ENCODE measurements at places on chromosomes 6 and 20.

GRCh38 chr6:160013987-160014868, 45.3 kb downstream of the IGF2R start:
- DNase-seq = no peak

DNA sequence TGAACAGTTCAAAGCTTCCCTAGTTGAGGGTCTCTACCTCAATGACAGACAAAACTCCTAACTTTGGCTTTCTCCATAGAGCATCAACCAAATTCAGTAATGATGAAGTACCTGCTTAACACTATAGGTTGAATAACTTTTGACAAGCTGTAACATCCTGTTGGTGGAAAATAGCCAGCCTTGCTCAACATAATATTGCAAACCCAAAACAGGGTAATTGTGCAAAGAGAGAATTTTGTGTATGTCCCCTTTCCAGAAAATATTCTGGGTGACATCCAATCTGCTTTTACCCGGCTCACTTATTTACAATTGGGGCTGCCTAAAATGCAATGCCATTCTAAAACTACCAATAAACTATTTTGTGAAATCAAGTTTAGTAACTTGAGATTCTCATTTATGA, 72.8 kb downstream of the ATXN1 start:
- DNase-seq = no peak

- no peak for DNase-seq
Measured at GRCh38 chr6:151063352-151063751, 176.4 kb upstream of the AKAP12 start.

GRCh38 chr20:36573103-36573797, at the start of gene TGIF2:
TSS of gene TGIF2 (plus strand) at chr20:36573597. CDS start at chr20:36578775, 5,178 bp downstream.
- DNase-seq = peak; percentile 31

- no peak for DNase-seq
Measured at GRCh38 chr20:53413186-53413631, 180.4 kb downstream of the ZNF217 start.

DNA sequence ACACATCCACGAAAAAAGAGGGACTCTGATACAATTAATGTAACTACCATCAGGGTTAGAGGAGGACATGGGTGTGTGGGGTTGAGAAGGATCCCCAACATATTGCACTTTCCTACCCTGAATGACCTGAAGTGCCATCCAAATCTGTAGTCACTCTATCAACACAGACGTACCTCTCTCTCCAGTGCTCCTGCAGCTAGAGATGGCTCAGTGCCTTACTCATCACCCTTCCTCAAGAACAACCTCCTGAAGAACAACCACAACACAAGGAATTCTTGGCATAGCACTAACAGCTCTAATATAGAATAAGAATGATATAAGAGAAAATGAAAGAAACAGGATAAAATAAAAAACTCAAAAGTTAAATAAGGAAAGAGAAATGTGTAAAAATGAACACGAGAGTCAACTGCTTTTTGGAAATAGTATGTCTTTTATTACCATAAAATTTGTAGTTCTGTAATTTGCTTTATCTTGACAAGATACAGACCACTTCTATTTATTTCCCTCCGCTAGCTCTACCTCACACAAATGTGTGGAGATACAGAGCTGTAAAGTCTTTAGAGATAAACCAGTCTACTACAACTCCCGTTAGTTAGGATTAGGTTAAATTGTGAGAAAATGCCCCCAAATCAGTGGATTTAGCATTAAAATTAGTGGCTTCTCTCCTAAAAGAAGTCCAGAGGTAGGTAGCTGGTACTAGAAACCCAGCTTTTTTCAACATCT, 63.9 kb downstream of the REV3L start:
- no peak for DNase-seq

- peak; percentile 19 for DNase-seq
Measured at GRCh38 chr6:161498359-161498758, 224.5 kb upstream of the AGPAT4 start.

DNA sequence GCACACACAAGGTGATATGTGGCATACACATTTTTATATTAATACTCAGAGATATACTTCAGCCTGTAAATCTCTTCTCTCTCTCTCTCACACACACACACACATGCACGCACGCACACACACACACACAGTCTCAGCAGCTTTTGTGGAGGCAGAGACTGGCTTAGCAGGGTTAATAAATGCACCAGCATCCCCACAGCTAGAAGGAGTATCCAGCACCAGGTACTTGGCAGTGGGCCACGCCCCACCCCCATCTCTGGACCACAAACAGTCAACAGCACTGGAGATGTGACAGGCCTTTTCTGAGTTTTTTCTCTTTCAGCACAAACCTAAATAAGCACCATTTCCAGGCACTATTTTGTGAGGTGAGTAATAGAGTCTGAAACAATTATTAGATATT, 47.3 kb upstream of the LRFN2 start:
- DNase-seq = peak; percentile 95

GRCh38 chr6:113288409-113288808, 568.7 kb upstream of the MARCKS start:
- no peak for DNase-seq

GRCh38 chr20:56420028-56420427, 8.0 kb downstream of the CASS4 start:
- no peak for DNase-seq

GRCh38 chr20:62639765-62640164, 2.5 kb upstream of the SLCO4A1 start:
- no peak for DNase-seq

- no peak for DNase-seq
Measured at GRCh38 chr20:16637797-16638196, 64.5 kb upstream of the KIF16B start.

GRCh38 chr20:57707320-57707719, 2.5 kb downstream of the PMEPA1 start:
- DNase-seq = no peak

DNA sequence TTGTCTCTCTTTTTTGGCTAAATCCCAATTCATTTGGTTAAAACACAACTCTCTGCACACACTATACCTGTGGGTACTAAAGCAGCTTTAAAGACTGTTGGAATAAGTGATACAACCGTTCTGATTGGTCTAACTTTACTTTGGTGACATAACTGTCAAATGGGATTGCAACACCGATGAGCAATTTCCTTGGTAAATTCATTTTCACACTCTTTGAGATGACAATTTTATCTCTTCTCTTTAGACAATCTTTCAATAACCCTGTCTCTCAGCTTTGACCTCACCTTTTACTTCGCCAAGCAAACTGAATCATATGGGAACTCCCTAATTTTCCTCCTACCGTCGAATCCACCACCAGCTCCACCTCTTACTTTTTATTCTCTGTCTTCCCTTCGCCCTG, 60.8 kb downstream of the ECT2L start:
- no peak for DNase-seq

- DNase-seq = peak; percentile 50
Measured at GRCh38 chr6:123821112-123821511, 17.4 kb downstream of the NKAIN2 start.

- DNase-seq = no peak
Measured at GRCh38 chr6:47567586-47567985, 90.0 kb downstream of the CD2AP start.

GRCh38 chr6:22254886-22255285, 42.0 kb downstream of the PRL start:
- no peak for DNase-seq

DNA sequence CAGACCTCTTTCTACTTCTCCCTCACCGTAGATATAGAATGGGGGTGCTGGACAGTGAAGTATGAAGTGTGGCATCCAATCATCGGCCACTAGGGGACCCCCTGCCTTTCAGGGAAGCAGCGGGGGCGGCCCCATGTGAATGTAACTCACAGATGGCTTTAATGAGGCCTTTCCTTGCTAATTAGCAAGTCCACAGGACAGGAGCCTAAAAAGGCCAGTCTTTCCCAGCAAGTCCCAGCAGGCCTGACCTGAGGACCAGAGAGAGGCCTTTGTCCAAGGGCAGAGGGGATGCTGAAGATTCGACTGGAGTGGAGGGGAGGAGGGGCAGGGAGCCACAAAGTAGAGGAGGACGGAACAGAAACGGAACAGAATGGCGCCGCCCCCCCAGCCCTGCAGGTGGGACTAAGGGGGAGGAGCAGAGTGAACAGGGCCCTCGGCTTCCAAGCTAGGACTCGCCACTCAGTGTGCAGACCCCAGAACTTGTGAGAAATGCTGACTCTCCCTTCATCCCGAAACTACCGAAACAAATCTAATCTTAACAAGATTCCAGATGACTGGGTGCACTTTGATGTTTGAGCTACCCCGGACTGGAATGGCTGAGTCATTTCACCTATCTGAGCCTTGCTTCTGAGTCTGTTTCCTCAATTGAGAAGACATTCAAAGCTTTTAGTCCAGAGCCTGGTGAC, 5.8 kb downstream of the C6orf132 start:
- no peak for DNase-seq

- DNase-seq = no peak
Measured at GRCh38 chr6:158040804-158041347, 59.2 kb downstream of the SYNJ2 start.

DNA sequence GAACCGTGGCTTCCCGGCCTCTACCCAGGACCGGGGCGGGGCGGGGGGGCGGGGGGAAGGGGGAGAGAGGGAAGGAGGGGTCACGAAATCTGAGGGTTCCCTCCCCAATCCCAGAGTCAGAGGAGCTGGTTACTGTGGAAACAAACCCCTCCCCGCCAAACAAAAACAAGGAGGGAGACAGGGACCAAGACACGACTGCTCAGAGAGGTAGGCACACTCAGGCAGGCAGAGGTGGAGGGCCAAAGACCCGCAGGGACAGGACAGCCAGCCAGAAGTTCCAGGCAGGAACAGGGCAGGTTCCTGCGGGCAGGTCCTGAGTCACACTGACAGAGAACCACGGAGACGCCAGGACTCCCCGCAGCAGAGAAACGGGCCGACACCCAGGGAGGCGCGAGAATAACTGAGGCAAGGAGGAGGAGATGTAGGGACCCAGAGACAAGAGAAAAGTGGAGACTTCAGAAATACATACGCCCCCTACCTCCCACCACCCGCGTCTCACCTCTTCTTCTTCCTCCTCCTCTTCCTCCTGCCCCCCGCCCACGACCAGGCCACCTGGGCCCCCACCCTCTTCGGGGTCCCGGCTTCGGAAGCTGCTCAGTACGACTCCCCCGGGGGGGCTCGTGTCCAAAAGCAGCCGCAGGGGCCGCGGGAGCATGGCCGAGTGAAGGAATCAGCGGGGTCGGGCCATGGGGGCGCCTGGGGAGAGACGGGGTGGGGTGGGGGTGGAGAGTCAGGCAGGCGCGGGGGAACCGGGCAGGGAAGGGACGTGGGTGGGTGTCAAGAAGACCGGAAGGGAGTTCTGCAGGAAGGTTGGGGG, 578 bp downstream of the RGL2 start:
- DNase-seq = no peak

DNA sequence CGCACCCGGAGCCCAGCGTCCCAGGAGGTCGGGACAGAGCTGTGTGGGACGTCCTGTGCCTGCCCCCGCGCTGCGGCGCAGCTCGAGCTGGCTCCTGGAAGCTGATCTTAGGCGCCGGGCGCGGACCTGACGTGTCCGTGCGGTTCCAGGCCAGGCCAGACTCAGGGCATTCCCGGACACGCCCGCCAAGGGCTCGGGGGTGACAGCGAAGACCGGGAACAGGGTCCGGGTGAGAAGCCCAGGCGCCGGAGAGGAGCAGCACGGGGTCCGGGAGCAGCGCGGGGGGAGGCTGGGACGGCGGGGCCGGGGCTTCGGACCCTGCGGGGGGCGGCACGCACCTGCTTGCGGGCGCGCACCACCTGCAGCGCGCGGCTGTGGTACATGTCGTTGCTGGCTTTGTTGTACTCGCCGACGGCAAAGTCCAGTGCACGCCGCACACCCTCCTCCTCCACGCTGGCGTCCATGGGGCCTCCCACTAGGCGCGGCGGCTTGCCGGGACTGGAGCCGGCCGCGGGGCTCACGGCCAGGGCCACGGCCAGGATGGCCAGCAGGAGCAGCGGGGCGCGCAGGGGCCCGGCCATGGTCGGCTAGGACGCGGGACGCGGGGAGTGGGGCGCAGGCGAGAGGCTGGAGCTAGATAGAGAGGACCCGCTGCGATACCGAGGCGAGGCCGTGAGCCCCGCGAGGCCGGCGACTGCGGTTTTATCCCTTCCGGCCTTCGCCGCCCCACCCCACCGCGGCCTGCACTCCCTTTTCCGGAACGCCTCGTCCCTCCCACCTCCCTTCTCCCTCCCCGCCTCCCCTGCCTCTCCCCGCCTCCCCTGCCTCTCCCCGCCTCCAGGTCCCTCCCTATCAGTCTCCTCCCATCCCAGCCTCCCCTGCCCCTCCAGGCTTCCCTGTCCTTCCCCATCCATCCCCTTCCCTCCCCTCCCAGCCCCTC, at the start of gene CST3:
TSS of gene CST3 (minus strand) at position 674 of the 940 bp plus-strand sequence. CDS start at position 581, 93 bp downstream.
- peak; percentile 85 for DNase-seq

- DNase-seq = peak; percentile 34
Measured at GRCh38 chr6:138691595-138692057, 81.9 kb upstream of the CCDC28A start.

DNA sequence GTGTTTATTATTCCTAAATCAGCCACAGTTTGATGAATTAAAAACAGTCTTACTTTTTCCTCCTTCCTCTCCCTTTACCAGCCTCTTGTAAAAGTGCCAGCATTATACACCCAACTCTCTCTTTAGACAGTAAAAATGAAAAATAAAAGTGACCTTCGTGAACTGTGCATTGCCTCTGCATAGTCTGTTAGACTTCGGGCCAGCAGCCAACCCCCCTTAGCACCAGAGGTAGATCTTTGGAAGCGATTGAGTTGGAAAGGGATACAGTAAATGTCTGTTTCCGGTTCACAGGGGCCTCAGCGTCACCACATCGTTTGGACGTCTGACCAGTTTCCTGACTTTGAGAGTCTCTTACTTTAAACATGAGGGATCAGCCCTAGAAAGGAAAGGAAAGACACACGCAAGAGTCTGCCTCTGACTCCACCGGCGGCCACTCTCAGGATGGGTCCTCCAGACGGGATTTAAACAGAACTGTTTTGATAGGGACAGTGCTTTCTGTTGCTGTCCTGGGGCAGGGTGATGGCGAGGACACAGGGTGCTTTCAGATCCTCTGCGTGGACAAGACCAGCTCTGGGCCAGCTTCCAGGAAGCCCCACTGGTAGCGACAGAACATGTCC, 206.6 kb upstream of the PREP start:
- no peak for DNase-seq

- DNase-seq = no peak
Measured at GRCh38 chr6:43481075-43481474, 3.7 kb downstream of the TJAP1 start.

DNA sequence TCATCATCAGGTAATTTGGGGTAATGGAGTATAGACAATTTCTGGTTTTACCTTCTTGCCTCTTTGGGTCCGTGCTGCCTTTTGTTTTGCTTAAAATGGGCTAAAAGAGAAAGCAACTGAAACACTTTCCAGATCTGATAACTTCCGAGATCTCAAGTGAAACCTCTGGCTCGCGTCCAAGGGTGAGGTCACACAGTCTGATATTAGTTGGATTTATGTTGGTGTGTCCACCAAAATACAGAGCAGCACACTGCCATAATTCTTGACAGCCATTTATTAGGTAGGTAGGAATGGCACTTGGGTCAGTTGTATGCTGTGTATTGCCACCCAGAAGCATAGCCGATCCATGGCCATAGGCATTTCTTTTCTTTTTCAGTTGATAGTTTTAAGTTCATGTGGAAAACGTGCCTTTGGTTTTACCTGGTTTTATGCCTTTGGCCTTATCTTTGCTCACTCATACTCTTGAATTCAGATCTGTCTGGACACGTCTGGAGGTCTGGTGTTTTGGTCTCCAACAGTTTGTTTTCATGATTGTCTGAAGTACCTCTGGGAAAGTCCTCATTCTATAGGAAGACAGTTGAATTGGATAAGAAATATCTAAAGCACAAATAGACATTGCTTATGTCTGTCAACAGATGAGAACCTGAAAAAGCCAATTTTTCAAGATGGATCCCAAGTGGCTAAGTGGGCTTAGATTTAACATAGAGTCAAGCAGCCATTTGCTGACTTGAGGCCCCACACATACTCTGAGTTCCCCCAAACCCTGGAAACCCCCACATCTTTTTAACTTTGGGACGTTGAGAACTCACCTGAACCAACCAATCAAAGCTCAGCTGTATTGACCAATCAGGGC, 320.8 kb downstream of the SOX4 start:
- peak; percentile 83 for DNase-seq
